ENCODE measurements at places on chromosomes 1 and 21.

DNA sequence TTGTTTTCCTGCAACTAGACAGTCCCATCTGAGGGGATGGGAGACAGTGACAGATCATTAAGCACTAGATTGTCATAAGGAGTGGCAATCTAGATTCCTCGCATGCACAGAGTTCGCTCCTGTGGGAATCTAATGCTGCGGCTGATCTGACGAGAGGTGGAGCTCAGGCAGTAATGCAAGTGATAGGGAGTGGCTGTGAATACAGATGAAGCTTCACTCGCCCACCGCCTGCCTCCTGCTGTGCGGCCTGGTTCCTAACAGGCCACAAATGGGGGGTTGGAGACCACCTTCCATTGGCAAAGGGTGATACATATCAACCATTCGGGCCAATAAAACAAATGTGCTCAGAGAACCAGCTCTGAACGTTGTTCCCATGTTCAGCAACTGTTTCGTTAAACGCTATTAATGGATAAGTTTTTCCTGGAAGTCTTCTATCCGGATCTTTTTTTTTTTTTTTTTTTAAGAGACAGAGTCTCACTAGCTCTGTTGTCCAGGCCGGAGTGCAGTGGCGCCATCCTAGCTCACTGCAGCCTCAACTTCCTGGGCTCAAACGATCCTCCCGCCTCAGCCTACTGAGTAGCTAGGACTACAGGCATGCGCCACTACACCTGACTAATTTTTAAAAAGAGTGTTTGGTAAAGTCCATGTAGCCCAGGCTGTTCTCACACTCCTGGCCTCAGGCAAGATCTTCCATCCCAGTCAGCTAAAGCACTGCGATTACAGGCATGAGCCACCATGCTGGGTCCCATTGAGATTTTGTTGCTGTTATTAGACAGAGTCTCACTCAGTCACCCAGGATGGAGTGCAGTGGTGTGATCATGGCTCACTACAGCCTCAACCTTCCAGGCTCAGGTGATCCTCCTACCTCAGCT lies 8.7 kb upstream of the RSRP1 start:
- no peak for DNase-seq

DNA sequence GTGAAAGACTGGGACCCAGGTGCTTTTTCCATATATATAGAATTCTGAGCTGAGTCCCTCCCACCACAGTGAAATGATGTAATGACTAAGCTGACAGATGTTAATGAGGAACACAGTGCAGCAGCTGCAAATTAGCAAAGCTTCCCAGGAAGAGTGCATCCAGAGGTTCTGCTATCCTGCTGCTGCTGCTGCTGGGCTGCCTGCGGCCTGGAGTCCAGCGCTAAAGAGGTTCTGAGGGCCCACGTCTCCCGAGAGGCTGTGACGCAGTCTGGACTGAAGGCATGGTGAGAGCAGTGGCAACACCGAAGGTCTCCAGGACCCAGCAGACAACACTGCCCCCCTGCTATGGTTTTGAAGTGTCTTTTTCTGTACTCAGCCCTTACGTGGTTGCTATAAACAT lies 63.9 kb downstream of the URB2 start:
- DNase-seq, result no peak

DNA sequence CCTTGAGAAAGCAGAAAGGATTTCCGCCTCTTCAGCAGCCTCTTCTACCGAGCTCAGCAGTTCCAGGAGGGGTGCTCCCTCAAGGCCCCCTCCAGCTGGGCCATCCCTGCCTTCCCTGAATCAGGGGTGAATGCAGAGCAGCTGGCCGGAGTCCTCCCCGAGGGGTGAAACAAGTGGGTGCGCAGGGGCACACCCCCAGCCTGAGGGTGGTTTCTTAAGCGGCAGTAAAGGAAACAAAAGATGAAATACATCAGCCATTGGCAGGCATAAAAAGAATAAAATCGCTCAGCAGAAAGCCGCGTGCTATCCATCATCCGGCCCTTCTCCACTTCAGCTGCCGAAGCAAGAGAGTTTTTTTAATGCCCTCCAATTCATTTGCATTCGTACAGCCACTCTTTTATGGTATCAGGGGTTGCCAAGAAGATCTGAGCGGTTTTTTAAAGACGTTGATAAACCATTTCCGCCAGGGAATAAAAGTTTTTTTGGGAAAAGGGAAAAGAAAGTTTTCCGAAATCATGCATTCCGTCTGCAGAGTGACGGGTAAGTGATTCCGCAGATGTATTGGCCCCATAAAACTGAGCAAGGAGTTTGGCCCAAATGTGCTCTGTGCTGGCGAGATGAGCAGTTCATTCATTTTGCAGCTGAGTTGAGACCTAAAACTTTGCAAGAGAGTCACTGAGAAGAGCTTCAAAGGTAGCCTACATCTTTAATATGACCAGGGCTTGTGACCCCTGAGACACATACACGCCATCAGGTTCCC lies 73.7 kb upstream of the ZC3H12A start:
- DNase-seq, result no peak

DNA sequence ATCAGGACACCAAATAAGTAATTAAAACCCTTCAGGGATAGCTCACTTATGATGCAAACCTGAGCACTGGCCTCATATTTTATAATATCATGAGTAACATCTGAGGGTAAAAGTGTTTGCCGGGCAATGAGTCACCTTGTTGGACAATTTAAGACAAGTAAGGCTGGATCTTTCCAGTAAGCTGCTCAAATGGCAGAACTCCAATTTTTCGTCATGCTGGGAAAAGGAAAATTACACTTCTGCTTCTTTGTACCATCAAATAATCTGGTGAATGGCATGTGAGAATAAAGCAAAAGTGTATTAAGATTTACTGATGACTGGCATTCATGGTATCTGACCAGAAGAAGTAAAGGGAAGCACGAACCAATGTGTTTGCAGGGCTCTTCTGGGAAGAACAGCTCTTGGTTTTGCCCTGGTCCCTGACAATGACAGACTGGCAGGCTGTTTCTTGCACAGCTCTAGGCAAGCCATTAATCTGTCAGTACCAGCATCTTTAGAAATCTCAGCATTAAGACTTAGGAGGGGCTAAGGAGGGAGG lies 392.2 kb downstream of the VAV3 start:
- DNase-seq, result peak; percentile 89

DNA sequence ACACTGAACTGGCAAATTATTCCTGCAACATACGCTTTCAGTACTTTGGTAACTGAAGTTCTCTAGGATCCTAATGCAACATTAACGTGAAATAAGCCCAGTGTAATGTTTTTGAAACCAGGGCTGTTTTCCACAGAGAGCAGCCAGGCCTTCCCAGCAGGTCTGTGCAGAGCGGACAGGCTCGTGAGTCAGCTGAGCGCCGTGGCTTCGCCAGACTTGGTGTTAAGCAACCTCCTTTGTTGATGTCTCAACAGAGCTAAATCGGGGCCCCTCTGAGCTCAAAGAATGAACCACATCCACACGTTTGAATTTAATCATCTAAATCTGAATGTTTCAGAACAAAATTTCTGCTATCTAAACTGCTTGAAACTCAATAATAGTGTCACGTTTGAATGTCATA lies 181.8 kb upstream of the FMN2 start:
- DNase-seq, result peak; percentile 43

DNA sequence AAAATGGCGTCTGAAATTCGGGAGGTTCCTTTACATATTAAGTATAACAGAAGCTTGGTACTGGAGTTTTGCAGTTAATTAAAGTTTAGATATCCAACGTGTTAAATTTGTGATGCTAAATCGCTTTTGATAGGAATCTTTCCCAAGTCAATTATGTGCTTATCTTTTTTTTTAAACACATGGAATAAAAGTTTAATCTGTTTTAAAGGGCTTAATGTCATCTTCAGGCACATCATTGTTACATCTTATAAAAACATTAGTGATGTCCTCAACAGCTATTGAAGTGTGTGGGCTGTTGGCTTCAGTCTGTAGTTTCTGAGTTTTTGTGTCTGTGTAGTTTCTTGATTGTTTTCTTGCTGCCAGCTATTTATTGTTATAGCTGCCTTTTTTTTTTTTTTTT lies 5.3 kb downstream of the FMN2 start:
- no peak for DNase-seq

DNA sequence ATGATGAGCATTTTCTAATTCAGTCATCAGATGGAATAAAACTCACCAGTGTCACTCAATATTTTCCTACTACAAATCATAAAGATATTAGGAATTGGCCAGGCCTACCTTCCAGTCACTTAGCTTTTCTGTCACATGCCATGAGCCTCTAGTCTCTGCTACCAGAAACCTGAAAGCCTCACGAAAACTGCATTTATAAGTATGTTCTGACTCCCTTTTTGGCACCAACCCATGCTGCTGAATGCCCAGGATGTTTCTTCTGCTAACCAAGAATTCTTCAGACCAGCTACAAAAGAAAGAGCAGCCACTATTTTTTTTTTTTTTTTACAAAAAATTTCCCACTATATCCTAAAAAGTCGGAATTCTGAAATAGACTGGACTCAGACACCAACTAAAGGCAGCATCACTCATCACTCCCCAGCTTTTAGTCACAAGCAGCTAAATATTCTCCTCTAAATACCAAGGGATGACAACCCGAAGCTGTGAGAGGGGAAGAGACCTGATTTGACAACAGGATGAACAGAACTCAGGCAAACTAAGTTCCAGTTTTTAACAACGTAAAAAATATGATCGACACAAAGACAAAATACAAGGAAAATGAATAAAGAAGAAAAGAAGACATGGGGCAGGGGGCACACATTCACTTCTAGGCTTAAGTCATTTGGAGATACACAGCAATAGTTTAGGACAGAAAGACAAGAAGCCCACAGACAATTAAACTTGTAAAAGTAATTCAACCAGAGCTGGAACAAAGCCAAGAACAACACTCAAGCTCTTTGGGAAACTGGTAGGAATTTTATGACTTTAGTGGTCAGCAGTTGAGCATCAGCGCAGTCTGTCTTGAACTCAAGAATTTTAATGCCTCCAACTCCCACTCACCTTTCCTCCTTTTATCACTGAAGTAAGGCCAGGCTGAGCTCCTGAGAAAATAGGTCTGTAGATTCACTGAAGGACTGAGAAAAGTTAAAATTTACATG lies 1.7 kb downstream of the DCAF8 start:
- DNase-seq, result peak; percentile 76

DNA sequence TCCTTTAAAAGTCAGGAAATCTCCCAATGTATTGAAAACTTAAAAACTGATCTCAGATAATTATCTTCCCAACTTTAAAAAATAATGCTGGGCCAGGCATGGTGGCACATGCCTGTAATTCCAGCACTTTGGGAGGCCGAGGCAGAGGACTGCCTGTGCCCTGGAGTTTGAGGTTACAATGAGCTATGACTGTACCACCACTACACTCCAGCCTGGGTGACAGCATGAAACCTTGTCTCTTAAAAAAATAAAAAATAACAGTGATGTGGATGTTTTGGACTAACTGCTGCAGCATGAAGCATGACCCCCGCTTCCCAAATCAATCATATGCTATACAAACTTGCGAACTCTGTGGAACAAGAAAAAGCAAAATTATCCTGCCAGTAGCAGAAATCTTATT lies 186.3 kb downstream of the RERE start:
- DNase-seq, result no peak

GRCh38 chr1:56133522-56134472 lies 445.6 kb downstream of the PLPP3 start:
- DNase-seq, result no peak

GRCh38 chr1:227729144-227729880 lies 5.8 kb downstream of the JMJD4 start:
- no peak for DNase-seq

DNA sequence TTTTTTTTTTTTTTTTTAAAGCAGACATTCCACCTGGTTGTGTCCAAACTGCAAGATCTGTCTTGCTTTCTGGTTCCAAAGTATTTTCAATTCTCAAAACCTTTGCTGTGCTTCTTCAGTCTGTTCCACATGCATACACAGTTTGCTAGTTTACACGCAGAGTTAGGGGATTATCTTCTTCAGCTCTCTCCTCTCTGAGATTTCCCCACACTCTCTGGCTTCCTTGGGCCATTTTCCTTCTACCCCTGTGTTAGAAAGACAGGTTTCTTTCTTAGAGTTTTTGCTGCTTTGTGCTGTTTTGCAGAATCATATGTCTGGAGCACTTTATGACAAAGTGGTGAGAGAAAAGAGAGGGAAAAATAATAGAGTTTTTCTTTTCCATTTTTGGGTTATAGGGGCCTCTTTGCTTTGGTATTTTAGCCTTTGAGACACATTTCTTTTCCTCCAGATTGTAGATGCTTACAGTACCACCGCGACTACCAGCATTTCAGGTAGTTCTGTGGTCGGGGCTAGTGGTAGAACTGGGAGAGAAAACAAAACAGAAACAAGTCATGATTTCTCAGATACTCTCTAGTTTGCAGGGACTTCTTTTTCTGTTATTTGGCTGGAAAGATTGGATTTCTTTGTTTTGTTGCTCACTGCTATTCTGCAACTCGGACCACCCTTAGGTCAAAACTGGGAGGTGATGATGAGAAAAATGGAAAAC lies 66.3 kb downstream of the RABGAP1L start:
- DNase-seq, result no peak

DNA sequence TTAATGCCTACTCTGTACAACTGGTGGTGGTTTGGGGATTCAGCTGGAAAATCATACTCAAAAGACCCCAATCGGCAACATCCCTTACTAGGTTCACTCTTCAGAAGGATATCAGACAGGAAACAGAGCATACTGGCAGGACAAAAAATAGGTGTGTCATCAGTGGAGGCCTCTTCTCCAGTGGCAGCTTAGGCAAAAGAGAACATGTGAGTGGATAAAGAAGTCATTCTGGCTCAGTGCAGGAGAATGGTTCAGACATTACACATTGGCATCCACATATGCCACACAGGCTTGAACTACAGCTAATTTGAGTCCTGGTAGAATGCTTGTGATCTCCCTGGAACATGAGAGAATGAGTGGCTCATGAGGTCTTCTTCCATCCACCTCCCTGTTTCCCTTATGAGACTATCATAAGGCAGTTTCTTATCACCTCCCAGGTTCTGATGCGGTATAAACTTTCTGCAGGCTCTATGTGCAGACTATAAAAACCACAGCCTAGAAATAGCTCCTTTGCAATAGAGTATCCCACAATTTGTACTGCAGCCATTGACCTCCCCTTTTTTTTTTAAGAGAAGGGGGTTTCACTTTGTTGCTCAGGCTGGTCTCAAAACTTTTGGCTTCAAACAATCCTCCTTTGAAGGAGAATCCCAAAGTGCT lies 24.7 kb downstream of the VAMP4 start:
- DNase-seq, result no peak

DNA sequence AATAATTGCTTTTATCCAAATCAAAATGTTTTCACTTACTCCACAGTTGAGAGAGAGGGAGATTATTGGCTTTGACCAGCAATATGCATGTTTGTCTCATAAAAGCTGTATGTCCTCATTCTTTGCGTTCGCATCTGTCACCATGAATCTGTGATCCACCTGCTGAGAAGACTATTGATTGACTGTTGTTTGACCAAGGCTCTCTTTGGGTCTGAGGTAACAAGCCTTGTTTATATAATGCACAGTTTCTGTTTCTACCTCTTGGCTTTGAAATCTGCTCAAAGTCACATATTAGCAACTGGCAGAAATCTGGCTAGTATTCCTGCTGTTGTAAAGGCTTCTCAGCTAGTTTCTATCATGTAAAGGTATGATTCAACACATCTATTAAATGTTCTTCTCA lies 157.0 kb downstream of the LYPLAL1 start:
- no peak for DNase-seq

DNA sequence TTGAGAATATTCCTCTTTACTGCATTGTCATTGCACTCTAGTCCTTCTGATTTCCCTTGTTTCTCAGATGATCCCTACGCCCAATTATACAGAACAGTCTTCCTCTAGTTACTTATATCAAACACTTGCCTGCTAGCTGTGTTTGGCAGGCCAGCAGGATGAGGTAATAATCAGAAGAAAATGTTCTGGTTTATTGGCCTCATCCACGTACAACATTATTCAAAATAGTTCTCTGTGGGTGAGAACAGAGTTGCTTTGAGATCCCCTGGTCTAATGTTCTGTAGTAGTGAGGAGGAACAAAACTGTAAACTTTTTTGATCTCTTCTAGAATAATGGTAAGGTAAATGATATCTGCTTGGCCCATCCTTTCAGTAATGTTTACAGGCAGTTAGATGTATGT lies 22.3 kb upstream of the C1orf105 start:
- DNase-seq, result no peak

Measured in retinal pigment epithelial cell (primary cell).